ENCODE measurements at places on chromosomes 5 and 9. TPM values are rescaled to one million over a fixed set of nuclear protein-coding genes. Genes with fewer than 3 reads are reported as not detected.

The HTR4 gene
- total RNA-seq, result not detected

The CEL gene
- 0.06 TPM for total RNA-seq

The EGFLAM gene
- total RNA-seq, result 1.1 TPM

The CCT5 gene
- total RNA-seq, result 1,127 TPM

GRCh38 chr5:72246954-72247442 lies 73.0 kb downstream of the MRPS27 start:
- DNase-seq, result peak; percentile 42

GRCh38 chr9:107462691-107463090 lies 26.9 kb downstream of the KLF4 start:
- DNase-seq, result peak; percentile 61

- DNase-seq, result peak; percentile 90
Observed at GRCh38 chr5:145936401-145937131, at the start of gene SH3RF2. SH3RF2 (plus strand) TSS chr5:145936578; CDS start chr5:145937929, 1,351 bp downstream.

DNA sequence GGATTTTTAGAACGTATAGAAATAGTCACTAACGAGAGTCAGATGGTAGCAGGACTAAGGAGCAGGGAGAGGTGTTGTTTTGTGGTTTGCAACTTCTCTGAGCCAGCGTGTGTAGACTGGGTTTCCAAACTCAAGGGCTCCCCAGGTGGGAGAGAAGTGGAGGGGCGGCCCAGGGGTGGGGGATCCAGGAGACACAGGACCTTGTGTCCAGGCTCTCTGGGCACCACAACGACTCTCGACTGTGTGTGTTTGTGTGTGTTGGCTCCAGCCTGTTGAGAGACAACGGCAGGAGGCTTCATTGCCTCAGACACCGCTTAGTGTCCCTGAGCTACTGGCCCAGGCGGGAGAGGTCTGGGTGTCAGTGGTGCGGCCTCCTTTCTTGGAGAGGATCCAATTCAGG lies 934 bp upstream of the FCN1 start:
- DNase-seq, result no peak

DNA sequence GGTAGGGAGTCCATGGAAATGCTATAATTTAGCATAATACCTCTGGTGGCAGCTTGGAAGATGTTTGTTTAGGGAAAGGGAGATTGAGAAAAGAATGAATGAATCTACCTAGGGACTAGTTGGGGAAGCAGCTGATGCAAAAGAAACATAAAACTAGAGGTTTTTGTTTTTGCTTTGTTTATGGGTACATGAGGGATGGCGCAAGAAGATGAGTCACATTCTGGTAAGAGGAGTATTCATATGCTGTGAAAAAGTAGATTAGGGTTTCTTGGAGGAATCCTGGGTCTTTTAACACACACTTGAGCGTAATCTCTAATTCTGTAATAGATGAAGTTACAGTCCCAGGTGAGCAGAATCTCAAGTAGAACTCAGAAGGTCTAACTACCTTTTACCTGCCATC lies 17.1 kb downstream of the C9orf43 start:
- peak; percentile 35 for DNase-seq
